ENCODE measurements at places on chromosomes 1 and 21.
A peak's percentile ranks its signal among the peaks of the same experiment; 100 is the strongest.

DNA sequence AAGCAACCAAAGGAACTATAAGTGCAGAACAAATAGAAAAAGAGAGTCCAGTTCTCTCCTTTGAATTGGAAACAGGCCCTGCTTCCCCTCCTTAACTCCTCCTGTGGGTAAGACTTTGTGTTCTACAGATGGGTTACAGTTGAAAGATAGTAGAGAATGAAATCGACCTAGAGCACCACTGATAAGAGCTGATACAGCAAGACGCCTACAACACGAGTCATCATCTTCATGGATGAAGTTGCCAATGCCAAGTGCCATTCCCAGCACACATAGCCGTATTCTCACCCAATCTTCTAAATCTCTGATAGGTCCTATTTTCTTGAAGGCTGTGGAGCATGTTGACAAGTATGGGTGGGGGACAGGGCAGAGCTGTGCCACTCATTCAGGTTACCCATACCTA is 99.8 kb upstream of the CAMK1G start:
- DNase-seq, result no peak

DNA sequence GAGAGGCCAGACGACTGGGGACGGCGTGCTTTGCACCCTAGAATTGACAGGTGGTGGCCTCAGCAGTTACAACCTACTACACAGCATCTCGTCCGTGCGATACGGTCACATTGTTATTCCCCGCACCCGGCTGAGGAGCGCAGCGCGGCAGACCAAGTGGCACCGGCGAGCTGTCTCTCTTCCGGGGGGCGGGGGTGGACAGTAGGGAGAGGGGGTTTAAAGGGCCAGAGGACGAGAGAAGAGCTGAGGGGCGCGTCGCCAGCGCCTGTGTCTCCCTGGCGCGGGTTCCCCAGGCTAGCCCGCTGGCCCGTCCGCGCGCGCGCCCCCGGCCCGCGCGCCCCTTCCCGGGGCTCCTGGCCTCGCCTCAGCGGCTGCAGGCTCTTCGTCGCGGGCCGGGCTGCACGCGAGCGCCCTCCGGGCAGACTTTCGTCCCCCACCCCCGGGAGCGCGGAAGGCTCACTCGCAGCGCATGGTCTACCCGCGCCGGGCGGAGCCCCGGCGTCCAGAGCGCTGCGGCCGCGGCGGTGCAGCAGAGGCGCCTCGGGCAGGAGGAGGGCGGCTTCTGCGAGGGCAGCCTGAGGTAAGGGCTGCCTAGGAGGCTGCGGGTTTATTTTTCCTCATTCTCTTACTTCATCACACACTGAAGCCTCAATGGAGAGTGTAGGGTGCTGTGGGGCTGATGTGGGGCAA is at the start of gene PDE4B:
Gene PDE4B, plus strand, starts transcription at position 227 of the 690 bp plus-strand sequence.
- DNase-seq, result no peak

GRCh38 chr1:195185736-195186135 is 1422.5 kb downstream of the KCNT2 start:
- DNase-seq, result no peak

DNA sequence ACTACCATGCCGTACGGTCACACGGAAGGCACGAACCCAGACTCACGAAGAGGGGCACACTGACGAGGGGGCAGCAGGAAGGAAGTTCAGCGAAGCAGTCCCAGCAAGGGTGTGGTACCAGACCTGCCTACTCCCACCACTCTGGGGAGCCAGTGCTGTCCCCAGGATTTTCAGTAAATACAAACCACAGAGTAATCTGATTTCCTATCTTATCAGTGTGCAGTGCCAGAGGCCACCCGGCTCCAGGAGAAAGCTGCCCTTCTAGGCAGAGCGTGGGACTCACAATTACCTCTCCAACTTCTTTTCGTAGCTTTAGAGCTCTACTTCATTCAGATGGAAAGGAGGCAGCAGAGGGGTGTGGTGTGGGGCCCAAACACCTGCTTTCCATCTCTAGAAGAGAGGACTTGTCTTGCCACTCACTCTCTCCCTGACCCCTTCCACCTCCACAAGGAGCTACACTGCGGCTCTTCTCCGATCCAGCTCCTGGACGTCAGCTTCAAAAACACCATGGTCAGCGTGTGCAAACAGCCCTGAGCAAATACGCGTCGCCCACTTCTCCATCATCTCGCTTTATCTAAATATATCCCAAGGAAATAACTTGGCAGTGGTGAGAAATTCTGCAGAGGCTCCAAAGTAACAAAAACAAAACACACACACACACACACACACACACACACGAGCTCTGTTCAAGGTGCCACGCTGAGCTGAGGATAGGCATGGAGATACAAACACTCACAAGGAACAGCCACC is 98.5 kb downstream of the MRPL37 start:
- no peak for DNase-seq

DNA sequence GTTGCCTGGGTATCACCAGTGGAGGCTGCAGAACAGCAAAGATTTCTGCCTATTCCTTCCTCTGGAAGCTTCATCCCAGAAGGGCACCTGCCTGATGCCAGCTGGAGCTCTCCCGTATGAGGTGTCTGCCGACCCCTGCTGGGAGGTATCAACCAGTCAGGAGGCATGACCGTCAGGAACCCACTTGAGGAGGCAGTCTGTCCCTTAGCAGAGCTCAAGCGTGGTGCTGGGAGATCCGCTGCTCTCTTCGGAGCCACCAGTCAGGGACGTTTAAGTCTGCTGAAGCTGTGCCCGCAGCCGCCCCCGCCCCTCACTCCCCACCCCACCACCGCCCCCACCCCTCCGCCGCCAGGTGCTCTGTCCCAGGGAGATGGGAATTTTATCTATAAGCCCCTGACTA is 23.1 kb upstream of the HFM1 start:
- no peak for DNase-seq

- no peak for DNase-seq
Observed at GRCh38 chr1:225407755-225408154, 20.1 kb downstream of the LBR start.

GRCh38 chr1:31548534-31548906 is 27.8 kb upstream of the TINAGL1 start:
- DNase-seq, result no peak

DNA sequence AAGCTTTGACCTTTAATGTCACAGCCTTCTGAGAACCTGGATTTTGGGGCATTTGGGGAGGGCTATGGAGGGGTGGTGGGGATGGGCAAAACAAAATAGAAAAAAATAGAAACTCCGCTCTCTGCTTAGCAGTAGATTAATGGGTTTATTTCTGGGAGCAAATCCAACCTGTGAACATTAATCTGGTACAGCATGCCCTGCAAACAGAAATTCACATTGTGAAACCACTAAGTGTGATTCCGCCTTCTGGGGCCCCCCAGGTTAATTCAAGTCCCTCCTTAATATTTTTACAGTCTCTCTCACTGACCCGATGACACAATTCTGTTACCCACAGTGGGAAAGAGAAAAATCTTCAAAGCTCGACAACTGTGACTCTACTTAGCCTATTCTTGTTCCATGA is 76.4 kb downstream of the TIAM1 start:
- DNase-seq, result no peak

- DNase-seq, result peak; percentile 46
Observed at GRCh38 chr1:63663873-63664272, 70.7 kb downstream of the PGM1 start.

DNA sequence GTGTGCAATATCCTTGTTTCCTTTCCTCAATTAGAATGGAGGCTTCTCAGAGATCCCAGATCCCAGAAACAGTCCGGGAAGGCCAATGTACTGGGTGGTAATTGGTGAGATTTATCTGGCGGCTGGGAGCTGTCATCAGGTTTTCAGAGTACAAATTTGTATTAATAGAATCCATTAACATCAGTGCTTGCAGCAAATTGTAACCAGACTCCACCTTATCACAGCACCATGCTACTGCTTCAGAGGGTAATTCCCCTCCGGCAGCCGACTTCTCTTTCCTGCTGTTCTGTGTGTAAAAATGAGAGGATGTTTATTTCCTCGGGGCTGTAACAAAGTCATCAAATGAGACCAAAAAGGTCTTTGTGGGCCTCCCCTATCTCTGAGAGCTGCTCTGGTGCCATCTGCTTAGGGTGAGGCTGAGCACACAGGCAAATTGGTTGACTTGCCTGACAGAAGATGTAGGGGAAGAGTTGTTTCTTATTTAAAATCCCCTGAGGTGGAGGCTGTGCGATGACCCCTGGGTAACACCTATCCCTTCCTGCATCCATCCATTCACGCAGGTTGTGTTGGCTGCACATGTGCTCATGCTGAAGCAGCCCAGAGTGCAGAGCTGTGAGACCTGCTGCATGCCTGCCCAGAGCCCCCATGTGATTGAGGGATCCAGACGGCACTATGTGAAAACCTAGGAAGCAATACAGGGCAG is 19.2 kb downstream of the NFASC start:
- peak; percentile 62 for DNase-seq
